Central memory CD8-positive, alpha-beta T cell (primary cell): ENCODE measurements at places on chromosomes 2 and 18.

GRCh38 chr2:40028792-40029488 lies 249.9 kb upstream of the THUMPD2 start:
- no peaks in the 10 kb centered on the region for H3K4me1 ChIP-seq
- H3K27ac ChIP-seq = no peak overlapping the region
- no peak for DNase-seq

- no peaks in the 10 kb centered on the region for H3K36me3 ChIP-seq
- peak overlapping the region; percentile 29 for H3K27ac ChIP-seq
- peaks cover 12% of the 10 kb centered on the region for H3K4me1 ChIP-seq
- no peak for DNase-seq
These were observed 113.8 kb downstream of the THADA start for GRCh38 chr2:43481927-43482542.

GRCh38 chr2:51633073-51633472 lies 601.1 kb upstream of the NRXN1 start:
- no peak for DNase-seq
- no peaks in the 10 kb centered on the region for H3K4me1 ChIP-seq
- no peaks in the 10 kb centered on the region for H3K27me3 ChIP-seq

GRCh38 chr18:37393945-37394609 lies 171.5 kb downstream of the CELF4 start:
- no peaks in the 10 kb centered on the region for H3K36me3 ChIP-seq
- H3K27me3 ChIP-seq = peaks cover 59% of the 10 kb centered on the region
- H3K4me1 ChIP-seq = peaks cover 7% of the 10 kb centered on the region
- no peak overlapping the region for H3K27ac ChIP-seq

GRCh38 chr2:238242731-238243495 lies 3.1 kb upstream of the HES6 start:
- no peak overlapping the region for H3K27ac ChIP-seq
- no peak overlapping the region for H3K4me3 ChIP-seq
- H3K36me3 ChIP-seq = peaks cover 10% of the 10 kb centered on the region

- H3K36me3 ChIP-seq = no peaks in the 10 kb centered on the region
- no peaks in the 10 kb centered on the region for H3K27me3 ChIP-seq
- DNase-seq = no peak
- no peaks in the 10 kb centered on the region for H3K4me1 ChIP-seq
These were observed 1621.1 kb downstream of the LRP1B start for GRCh38 chr2:140509765-140510164.

DNA sequence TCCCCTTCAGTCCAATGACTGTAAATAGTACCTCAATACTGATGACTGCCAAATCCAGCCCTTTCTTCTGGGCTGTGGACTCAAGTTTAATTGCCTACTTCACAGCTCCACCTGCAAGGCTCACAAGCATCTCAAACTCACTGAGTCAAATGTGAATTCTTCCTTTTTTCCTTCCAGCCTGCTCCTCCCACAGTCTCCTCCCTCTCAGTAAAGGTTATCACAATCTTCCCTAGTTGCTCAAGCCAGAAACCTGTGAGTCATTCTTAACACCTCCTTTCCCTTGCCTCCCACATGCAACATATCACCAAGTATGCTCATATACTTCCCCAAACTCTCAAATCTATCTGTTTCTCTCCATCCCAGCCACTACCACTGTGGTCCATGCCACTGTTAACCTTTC lies 3.7 kb upstream of the MFSD6 start:
- no peak for DNase-seq
- peaks cover 2% of the 10 kb centered on the region for H3K4me1 ChIP-seq
- H3K27me3 ChIP-seq = no peaks in the 10 kb centered on the region
- H3K36me3 ChIP-seq = peaks cover 18% of the 10 kb centered on the region
- no peak overlapping the region for H3K27ac ChIP-seq

DNA sequence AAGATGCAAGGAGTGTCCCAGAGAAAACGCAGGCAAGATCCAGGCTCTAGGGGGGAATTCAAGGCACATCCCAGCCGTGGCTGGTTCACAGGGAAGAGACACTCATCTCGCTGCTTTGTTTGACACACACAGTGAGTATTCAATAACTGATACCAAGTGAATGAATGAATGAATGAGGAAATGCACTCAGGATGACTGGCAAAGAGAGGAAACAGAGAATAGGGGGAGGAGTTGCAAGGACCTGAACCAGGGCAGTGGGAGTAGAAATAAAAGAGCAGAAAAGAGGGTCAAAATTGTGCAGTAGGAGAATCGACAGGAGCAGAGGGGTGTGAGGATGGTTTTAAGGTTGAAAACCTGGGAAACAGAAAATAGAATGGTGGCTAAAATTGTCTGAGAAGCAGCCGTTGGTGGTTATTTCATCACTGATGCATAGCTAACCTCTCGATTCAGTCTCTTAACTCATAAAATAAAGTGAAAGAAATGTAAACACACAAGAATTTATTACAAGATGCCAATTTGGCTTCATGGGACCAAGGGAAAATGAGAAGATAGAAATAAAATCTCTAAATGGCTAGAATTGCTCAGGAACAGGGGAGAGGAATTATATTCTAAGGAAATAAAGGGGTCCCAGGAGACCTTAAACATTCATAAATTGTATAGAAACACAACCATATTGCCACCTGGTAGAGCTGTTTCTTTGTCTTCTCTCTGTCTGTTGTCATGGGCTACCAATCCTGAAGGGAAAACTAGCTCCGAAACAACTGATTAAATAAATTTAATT lies 63.9 kb upstream of the PHLPP1 start:
- no peak overlapping the region for H3K4me3 ChIP-seq
- H3K27ac ChIP-seq = no peak overlapping the region
- no peaks in the 10 kb centered on the region for H3K4me1 ChIP-seq
- no peak for DNase-seq
- H3K36me3 ChIP-seq = peaks cover 2% of the 10 kb centered on the region
- H3K27me3 ChIP-seq = peaks cover 8% of the 10 kb centered on the region

DNA sequence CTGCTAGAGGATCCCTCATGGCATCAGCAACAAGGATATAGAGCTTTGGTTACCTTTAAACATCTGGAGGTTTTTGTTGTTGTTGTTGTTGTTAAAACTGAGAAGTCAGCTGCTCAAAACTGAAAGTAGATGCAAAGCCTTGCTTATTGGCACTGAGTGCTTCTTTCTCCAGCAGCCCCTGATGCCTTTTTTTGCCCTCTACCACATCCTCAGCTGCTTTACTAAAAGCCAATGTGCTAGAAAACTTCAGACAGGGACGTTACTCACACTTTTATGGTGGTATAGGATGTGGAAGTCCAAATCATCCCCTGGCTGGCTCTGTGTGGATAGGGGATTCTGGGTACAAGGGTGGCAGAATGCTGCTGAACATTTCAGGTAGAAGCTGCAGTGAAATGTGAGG lies 78.3 kb upstream of the CHST9 start:
- no peak overlapping the region for H3K27ac ChIP-seq
- H3K4me3 ChIP-seq = no peak overlapping the region
- H3K36me3 ChIP-seq = no peaks in the 10 kb centered on the region
- no peak for DNase-seq

DNA sequence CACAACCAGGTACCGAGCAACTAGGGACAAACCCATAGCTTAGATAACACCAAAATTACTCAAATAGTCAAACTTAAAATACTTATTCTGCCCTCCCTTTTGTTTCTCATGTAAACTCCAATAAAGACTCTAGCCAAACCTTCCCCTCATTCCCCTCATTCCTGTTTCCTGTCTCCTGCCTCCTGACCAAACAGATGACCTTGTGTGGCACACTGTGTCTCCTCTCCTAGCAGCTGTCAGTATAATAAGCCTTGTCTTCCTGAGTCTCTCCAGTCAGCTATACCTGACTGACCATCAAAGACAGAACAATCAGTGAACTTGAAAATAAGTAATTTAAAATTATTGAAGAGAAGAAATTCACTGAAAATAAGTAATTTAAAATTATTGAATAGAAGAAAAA lies 14.3 kb downstream of the SULT1C4 start:
- H3K27me3 ChIP-seq = peaks cover 15% of the 10 kb centered on the region
- no peak for DNase-seq
- H3K4me3 ChIP-seq = no peak overlapping the region
- H3K36me3 ChIP-seq = no peaks in the 10 kb centered on the region
- H3K27ac ChIP-seq = no peak overlapping the region

DNA sequence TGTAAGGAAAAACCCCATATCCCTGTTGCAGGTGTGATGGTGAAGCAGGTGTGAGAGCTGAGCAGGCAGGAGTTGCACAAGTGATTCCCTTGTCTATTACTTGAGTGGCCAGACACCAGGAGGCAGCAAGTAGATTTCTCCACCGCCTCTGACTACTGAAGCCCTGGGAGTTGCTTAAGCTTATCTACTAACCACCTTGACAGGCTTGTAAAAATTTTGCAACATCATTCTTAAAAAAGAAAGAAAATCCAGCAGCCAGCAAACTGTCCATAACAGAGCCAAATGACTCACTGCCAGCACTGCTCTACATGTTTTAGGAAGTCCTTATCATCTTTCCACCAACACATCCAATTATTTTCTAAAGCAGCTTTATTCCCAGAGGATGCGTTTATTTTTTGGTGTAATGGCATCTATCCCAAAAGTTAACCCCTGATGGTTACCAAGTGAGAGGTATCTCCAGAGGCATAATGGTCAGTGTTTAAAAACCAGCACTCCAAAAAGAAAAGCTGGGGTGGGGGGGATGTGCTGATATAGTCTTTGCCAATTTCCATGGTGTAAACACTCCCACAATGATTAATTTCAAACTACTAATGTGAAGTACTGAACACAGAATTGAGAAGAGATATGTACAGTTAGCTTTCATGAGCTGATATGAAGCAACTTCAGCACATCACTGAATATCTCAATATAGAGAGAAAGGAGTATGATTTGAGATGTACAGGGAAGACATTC lies 16.3 kb upstream of the GPR39 start:
- H3K27me3 ChIP-seq = no peaks in the 10 kb centered on the region
- H3K4me3 ChIP-seq = no peak overlapping the region
- DNase-seq = no peak
- H3K36me3 ChIP-seq = peaks cover 2% of the 10 kb centered on the region

GRCh38 chr2:218228366-218229090 lies 11.5 kb downstream of the ARPC2 start:
- H3K4me3 ChIP-seq = peak overlapping the region; percentile 59
- peaks cover 81% of the 10 kb centered on the region for H3K36me3 ChIP-seq
- no peaks in the 10 kb centered on the region for H3K27me3 ChIP-seq
- DNase-seq = no peak

GRCh38 chr2:48674933-48675332 lies 57.3 kb downstream of the GTF2A1L start:
- H3K27me3 ChIP-seq = peaks cover 17% of the 10 kb centered on the region
- H3K36me3 ChIP-seq = no peaks in the 10 kb centered on the region
- H3K27ac ChIP-seq = no peak overlapping the region
- no peak overlapping the region for H3K4me3 ChIP-seq
- DNase-seq = no peak

- H3K4me1 ChIP-seq = no peaks in the 10 kb centered on the region
- H3K27me3 ChIP-seq = peaks cover 52% of the 10 kb centered on the region
- no peaks in the 10 kb centered on the region for H3K36me3 ChIP-seq
- no peak overlapping the region for H3K27ac ChIP-seq
- no peak for DNase-seq
These were observed 45.1 kb upstream of the FHL2 start for GRCh38 chr2:105443617-105444598.

DNA sequence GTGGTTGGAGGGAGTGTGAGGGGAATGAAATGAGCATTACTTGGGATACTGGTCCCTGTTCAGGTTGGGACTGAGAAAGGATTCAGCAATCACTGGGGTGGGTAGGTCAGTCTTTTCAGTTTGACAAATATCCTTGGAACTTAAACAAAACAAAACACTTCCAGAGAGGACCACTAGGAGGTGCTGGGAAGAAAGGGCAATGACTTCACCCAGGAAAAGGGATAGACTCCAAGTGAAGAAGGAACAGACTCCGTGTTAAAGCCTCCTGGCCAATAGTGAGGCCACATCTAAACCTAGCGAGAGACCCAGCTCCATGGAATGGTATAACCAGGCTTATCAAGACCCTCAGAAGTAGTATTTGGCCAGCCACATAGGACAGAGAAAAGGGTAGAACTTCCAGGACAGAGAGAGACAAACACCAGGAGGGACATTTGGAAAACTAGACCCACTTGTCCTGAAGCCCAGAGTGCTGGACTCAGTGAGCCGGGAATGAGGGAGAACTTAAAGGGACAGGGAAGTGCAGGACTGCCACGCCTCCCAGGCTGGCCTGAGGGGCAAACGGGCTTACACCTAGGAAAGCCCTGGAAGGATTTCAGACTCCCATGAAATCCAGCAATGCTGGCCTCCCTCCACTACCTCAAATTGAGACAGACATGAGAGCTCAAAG lies 19.6 kb upstream of the KCNG3 start:
- H3K36me3 ChIP-seq = no peaks in the 10 kb centered on the region
- H3K27me3 ChIP-seq = peaks cover 20% of the 10 kb centered on the region
- DNase-seq = no peak

DNA sequence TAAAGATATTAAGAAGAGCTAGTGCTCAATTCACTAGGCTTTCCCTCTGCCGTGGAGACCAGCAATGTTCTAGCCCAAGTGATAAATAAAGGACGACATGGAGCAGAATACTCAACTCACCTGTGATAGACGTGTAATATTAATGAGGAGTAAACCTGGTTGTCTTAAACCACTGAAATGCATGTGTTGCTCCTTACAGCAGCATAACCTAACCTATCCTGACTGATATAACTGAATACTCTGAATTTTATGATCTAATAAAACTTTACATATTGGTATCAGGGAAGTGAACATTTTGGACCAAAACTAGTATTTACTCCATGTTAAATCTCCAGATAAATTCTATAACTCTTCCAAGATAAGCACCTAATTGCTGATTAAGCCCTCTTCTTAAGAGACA lies 531.0 kb downstream of the METTL4 start:
- no peaks in the 10 kb centered on the region for H3K36me3 ChIP-seq
- H3K27ac ChIP-seq = no peak overlapping the region
- DNase-seq = no peak
- H3K4me1 ChIP-seq = no peaks in the 10 kb centered on the region
- no peaks in the 10 kb centered on the region for H3K27me3 ChIP-seq
- no peak overlapping the region for H3K4me3 ChIP-seq

DNA sequence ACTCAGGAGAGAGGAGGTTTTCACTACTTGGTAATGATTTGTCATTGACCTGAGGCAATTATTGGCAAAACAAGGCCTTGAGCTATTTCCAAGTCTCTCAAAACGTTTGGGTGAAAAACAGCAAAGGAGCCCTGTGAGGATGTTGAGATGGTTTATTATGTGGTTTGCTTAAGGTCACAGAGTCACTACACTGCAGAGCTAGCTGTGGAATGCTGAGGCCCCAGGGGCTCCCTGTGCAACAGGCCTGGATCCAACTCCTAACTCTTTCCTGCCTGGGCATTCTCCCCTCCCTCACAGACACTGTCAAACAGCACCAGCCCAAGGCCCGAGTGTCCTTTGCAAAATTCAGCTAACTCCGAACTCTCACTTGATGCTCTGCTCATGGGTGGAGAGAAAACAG lies 754.6 kb upstream of the SOX11 start:
- no peak for DNase-seq
- no peaks in the 10 kb centered on the region for H3K4me1 ChIP-seq

- DNase-seq = no peak
- no peak overlapping the region for H3K27ac ChIP-seq
- no peaks in the 10 kb centered on the region for H3K27me3 ChIP-seq
- H3K4me3 ChIP-seq = no peak overlapping the region
- H3K4me1 ChIP-seq = peaks cover 6% of the 10 kb centered on the region
- peaks cover 3% of the 10 kb centered on the region for H3K36me3 ChIP-seq
These were observed 3.5 kb downstream of the ACSL3 start for GRCh38 chr2:222864296-222864695.
